Activated T-cell treated with anti-CD3 and anti-CD28 coated beads, Interleukin-2, amount 50 U/mL, for 72 hours (primary cell): ENCODE measurements at places on chromosomes 12 and 14. TPM values are rescaled to one million over a fixed set of nuclear protein-coding genes. Genes with fewer than 3 reads are reported as not detected.

The ARMH4 gene
- not detected for total RNA-seq

GRCh38 chr12:58894040-58894439 is 26.3 kb downstream of the LRIG3 start:
- DNase-seq = no peak

DNA sequence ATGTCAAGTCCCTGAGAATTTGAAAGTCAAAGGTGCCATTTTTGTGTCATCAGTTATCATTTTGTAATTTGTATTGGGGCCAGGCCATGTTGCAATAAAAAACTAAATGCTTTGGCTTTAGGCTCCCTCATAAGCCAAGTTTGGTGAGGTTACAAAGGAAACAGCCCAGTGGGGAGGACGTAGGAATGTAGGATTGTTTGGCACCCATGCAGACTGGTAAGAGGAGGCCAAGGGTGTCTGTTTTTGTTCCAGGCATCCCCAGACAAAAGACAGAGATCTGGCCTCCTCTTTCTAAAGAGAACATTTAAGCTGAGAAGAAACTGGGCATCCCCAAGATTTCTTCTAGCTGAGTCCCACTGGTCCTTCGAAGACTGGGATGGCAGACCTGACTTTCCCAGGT is 111.7 kb downstream of the SUDS3 start:
- DNase-seq = no peak

DNA sequence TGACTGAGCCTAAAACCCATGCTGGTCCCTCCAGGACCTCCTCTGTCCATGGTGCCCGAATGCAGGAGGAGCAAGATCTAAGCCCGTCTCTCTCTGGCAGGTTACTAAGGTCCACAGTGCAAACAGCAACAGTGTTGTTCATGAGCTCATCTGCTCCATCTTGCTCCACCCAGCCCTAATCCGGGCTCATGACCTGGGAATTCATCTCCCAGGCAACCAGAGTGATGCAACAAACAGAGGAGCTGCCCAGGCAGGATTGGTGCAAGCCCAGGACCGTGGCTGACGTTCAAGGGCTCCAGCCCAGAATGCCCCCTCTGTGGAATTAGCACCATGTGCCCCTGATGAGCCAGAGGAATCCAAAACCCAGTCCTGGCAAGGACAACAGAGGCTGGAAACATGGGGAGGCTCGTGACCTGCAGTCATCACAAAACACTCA is 29.9 kb downstream of the HSPB8 start:
- DNase-seq = no peak

- no peak for DNase-seq
Observed at GRCh38 chr14:104770851-104771272, 17.9 kb downstream of the SIVA1 start.

The MAGOHB gene
- 52.5 TPM for total RNA-seq
